ENCODE measurements at places on chromosomes 6 and 20. TPM values are rescaled to one million over a fixed set of nuclear protein-coding genes. Genes with fewer than 3 reads are reported as not detected.

DNA sequence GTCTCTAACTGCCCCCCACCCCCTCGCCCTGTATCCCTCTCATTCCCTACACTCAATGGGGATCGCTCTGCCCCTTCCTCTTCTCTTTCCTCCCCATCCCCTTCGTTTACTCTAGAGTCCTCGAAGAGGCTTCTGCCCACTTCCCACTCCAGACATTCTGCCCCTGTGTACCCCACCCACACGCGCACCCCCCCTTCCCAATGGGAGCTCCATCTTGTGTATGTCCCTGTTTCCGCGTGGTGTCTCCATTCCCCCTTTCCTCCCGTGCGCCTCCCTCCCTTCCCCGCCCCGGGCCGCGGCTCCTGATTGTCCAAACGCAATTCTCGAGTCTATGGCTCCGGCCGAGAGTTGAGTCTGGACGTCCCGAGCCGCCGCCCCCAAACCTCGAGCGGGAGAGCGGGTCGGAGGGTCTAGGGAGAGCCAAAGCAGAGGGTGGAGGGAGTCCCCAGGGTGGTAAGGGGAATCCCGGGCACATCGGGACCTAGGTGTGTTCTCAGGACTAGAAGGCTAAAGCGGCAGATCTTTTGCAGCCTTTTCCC, 679 bp upstream of the RING1 start:
- DNase-seq, result peak; percentile 53

GRCh38 chr6:6090861-6091607, 84.3 kb upstream of the NRN1 start:
- no peak for DNase-seq

- no peak for DNase-seq
These were observed 1.7 kb upstream of the HSD17B8 start for GRCh38 chr6:33202799-33203198.

DNA sequence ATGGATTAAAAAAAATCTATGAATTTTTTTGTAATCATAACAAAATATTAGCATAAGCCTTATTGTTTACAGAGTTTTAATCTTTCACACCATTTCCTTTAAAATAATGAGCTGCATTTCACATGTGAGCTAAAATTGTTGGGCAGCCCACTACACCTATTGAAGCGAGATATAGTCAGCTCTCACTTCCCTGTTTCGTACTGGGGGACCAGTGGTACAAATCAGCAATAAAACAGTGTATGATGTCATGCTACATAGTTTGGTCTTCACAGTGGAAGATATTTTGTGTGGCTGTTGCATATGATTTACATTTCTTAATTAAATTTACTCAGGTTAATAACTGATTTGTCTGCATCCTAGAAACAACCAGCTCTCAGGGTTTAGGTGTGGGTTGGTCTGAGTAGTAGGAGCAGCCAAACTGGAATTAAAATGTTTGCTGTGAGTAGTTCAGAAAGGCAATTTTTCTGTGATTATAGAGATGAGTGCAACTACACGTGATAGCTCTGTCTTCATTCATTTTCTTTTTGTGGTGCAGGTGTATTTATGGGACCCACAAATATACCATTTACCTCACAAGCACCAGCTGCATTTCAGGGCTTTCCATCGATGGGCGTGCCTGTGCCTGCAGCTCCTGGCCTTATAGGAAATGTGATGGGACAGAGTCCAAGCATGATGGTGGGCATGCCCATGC, 99.3 kb downstream of the B3GAT2 start:
- DNase-seq, result no peak

GRCh38 chr20:58691773-58692578, 624 bp upstream of the NPEPL1 start:
- no peak for DNase-seq

GRCh38 chr6:169534039-169534421, 167.8 kb downstream of the WDR27 start:
- DNase-seq, result no peak

DNA sequence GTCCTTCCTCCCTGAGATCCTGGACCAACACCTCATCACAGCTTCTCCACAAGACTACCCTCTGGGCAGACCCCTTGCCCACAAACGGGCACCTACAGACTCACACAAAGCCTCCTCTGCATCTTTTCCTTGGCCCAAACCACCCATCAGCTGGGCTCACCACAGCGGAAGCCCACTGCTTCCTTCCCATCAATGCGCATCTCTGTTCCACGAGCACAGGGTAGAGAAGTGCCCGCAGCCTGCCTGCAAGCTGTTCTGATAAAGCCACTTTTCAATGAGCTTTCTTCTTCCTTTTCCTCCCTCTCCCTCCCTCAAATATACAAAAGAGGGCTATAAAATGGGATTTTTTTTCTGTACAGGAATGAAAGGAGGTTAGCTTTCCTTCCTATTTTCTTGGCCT, 111.2 kb downstream of the NFATC2 start:
- DNase-seq, result no peak

DNA sequence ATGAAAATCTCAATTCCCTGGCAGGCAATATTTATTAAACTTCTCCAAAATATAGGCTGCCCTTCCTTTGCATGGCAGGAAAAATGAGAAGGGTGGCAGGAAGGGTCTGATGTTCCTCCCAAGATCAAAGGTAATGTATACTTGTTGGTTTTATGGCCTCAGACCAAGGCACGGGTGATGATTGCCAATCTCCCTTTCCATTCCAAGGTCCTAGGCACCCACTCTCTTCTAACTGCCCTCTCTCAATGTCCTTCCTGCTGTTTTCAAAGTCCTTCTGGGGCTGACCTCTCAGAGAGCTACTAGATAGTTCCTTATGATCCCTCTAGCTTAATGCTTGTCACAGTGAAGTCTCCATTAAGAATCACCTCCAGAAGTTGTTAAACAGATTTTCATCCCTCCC, 15.6 kb upstream of the JAG1 start:
- DNase-seq, result no peak

DNA sequence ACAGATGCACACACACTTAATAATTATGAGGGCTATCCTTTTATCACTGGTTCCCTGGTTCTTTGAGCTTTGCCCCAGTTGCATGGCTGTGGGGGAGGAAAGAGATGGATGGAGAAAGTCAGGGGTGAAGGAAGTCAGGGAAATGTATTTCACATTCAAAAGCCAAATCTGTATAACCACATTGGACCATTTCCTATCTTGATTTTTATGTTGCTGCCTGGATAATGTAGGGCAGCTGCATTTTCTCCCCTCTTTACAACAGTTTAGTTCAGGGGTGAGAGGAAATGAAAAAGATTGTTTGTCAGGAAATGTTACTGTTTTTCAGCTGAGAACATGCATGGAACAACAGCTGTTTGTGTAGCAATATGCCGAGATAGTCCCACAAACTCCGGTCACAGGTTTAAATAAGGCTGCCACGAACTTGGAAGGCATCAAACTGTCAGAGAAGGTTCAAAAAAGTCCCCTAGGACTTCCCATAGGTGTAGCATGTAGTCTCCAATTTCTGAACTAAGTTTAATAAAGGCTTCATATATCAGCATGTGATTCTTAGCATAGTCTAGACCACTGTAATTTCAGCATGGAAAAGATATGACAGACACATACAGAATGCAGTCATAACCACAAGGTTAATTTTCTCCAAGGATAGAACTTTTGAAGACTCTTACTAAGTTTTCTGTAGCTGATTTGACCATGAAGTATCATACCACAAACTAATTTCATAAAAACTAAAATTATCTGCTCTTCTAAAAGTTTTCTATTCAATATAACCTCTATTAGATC, 82.1 kb upstream of the COL21A1 start:
- no peak for DNase-seq

DNA sequence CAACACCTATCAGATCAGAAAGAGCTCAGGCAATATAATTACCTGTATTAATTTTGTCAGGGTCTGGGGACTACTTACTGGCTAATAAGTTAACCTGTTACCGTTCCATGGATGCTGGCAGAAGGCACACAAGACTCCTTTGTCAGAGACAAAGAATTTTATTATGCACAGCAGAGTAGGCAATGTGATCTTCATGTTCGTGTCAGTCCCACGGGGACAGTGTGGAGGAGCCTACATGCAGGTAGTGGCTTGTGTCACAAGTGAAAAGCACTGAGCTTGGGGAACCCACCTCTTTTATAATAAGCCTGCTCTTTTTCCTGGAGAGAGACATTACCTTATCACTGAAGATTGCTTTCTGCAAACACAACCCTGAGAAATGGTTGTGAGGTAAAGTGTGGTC, 96.9 kb downstream of the CD164 start:
- no peak for DNase-seq

DNA sequence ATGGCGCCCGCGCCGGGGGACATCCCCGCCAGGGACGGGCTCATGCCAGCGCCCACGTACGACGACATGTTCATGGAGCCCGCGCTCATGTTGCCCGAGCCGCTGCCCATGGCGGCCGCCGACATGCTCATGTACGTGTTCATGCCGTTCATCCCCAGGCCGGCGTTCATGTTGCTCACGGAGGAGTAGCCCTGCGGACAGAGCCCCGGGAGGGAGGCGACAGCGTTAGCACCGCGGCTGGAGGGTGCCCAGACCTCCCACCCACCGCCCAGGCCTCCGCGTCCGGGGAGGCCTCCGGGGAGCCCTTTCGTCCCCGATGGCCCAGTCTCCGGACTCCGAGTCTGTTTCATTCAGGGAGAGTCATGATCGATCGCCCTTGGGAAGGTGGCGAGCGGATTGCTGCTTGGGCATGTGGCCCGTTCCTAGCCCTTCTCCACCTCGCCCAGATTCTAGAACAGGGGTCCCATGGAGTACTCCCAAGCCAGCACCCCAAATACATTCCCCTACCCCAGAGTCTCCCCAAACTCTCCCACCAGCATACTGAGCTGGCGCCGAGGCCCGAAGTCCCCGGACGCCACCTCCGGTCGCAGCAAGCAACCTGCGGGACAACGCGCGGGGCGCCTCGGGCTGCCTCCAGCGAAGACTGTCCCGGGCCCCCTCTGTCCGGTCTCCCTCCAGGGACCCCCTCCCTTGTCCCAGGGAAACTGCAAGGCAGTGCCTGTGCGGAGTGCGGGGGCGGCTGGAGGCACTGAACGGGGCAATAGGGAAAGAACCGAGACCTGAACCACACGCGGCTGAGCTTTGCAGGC, 1.2 kb downstream of the FOXA2 start:
- no peak for DNase-seq

GRCh38 chr6:33610067-33610466, 11.1 kb upstream of the ITPR3 start:
- DNase-seq, result no peak

- no peak for DNase-seq
These were observed 30.8 kb upstream of the FILIP1 start for GRCh38 chr6:75524322-75524972.

- no peak for DNase-seq
These were observed 62.0 kb upstream of the HIVEP1 start for GRCh38 chr6:11950109-11950508.

DNA sequence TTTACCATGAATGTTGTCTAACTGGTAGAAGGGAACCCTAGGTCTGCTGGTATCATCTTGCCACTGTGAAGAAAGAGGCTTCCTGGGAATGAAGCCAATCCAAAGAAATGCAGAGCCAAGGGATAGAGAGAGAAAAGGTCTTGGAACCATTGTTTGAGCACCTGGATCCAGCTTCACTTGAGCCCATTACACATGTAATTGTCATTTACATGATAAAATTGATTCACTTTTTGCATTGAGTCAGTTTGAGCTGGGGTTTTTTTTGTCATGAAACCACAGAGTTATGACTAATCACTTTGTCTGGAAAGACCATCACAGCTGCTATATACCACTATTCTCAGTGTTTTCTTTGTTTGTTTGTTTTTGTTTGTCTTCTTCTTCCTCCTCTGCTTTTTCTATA, 112.3 kb downstream of the CBLN4 start:
- no peak for DNase-seq

GRCh38 chr6:25193460-25194171, 85.6 kb upstream of the CARMIL1 start:
- no peak for DNase-seq

DNA sequence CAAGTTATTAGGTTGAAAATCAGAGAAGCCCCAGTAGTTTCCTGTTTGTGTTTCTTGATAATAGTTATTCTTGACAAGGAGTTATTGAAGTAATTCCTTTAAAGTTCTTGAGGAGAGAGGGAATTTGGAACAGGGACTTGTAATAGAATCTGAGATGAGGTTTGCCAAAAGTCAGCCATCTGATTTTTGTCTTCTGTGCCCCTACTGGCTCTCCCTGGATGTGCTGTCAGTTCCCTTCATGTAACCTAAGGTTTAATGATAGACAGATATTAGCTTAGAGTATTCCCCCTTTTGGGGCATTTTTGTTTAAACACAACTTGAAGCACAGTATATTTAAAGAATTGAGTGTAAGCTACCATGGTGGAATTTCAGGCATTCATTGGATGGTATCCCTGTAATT, 71.4 kb downstream of the CARMIL1 start:
- no peak for DNase-seq

- DNase-seq, result no peak
These were observed 1.4 kb downstream of the SAMD5 start for GRCh38 chr6:147509891-147510290.

DNA sequence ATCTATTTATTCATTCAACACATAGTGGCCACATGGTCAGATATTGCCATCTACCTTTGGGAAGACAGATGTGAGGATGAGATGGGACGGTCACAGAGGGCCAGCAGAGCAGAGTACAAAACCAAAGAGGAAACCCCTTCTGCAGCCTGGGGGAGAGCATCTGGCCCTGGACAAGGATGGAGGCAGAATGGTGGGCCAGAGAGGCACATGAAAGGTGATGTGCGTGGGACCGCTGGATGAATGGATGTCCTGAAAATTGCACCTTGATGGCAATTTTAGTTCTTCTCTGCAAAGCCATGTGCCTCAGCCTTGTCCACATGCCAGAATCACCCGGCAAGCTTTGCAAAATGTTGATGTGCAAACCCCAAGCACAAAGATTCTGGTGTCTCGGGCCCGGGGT, 77.4 kb upstream of the CD93 start:
- DNase-seq, result no peak

GRCh38 chr6:164148788-164149187, 734.3 kb downstream of the QKI start:
- DNase-seq, result no peak

- no peak for DNase-seq
These were observed 33.9 kb downstream of the CCN2 start for GRCh38 chr6:131917318-131917717.

DNA sequence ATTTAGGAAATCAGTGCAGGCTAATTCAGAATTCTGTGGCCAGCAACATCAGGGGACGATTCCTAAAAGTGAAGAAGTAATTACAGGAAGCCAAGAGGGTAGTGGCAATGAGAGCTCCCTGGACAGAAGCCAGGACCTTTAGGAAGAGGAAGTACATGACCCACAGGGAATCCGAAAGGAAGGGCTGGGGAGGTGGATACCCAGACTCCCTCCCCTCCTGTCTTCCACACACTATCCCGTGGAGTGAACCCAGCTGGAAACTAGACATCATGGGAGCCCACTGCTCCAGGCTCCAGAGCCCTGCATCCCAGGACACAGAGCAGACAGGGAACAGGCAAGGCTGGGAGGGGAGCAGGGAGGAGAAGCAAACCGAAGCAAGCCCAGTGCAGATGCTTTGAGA, 83.0 kb downstream of the SNX5 start:
- no peak for DNase-seq

- peak; percentile 14 for DNase-seq
These were observed 930 bp downstream of the THBD start for GRCh38 chr20:23048283-23049200.

Gene CRISP2
- total RNA-seq, result not detected

Gene NKX2-4
- total RNA-seq, result not detected

Gene DEFB123
- total RNA-seq, result not detected

Gene PPIL6
- total RNA-seq, result 3.3 TPM

Gene SLC26A8
- 0.33 TPM for total RNA-seq

Gene SNAI1
- total RNA-seq, result 12.9 TPM

Gene ADTRP
- total RNA-seq, result not detected

Gene TMEM217
- 0.82 TPM for total RNA-seq

Gene OR2J3
- not detected for total RNA-seq

Gene BTN1A1
- total RNA-seq, result not detected

Gene MDFI
- total RNA-seq, result 64.2 TPM

Gene RAB44
- total RNA-seq, result not detected
